ENCODE measurements at places on chromosomes 13 and 19.

DNA sequence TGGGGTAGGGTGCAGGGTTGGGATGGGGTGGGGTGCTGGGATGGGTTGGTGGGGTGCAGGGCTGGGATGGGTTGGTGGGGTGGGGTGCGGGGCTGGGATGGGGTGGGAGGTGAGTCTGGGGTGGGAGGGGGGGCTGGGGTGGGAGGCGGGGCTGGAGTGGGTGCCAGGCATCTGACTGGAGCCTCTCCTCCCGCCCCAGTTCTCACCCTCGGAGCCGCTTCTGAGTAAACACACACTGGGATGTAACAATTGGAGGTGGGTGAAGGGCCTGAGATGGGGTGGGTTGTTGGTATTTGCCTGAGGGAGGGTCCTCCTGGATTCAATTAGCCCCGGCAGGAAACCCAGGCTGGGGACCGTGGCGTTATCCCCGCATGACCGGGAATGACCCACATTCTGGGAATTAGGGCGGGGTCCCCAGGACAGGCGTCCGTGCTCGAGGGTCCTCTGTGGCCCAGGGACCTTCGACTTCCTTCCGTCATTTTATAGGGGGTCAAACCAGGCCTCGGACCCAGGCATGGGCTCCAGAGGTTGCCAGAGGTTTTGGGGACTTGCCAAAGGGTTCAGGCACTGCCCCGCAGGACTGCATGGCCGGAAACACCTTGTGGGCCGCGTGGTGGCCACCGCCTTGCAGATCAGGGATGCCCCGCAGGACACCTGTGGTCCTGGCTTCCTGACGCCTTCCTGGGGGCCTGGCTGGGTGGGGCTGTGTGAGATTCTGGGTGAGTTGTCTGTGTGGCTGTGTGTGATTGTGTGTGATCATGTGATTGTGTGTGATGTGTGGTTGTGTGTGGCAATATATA, 1.4 kb downstream of the TMPRSS9 start:
- DNase-seq: no peak

DNA sequence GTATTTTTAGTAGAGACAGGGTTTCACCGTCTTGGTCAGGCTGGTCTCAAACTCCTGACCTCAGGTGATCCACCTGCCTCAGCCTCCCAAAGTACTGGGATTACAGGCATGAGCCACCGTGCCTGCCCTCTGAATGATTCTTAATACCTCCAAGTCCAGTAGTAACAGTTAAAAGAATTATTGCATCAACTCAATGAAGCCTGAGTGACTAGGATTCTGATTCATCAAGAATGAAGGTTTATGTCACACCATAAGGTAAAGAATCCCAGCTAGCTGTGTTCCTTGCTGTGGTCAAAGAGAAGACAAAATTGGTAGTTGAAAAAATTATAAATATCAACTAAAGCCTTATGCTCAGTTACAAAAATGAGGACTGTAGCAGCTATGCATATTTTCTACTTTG, 81.2 kb upstream of the ABCC4 start:
- no peak for DNase-seq

DNA sequence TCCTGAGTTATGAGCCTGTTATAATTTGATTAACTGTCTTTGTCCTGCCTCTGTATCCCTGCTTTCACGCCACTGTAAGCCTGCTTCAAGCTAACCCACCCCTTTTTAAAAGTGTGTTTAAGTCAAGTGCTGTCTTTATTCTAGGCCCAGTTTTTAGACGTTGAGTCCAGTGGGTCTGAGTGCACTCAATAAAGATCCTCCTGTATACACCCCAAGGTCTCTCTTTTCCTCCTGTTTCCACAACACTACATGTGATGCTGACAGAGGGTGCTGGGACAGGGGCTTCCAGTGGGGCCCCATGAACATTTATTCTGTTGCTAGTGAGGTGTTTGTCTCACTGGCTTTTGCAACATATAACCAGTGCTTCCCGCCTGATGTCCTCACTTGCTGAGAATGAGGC, 6.7 kb upstream of the F2RL3 start:
- no peak for DNase-seq

DNA sequence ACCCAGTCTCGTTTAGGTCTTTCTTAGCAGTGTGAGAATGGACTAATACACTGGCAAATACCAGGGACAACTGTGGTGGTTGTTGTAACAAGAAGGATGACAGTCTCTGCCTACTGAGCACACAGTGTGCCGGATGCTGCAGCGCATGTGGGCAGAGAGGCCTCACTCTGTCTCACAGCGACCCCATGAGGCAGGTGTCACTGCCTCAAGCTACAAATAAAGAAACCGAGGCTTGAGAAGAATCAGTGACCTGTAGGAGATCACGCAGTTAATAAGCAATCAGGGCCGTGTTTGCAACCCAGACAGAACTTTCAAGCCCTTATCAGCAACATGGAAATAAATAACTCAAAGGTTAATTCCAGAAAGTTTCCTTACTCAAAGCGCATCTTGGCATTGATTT, 40.5 kb upstream of the GAS6 start:
- DNase-seq: no peak

DNA sequence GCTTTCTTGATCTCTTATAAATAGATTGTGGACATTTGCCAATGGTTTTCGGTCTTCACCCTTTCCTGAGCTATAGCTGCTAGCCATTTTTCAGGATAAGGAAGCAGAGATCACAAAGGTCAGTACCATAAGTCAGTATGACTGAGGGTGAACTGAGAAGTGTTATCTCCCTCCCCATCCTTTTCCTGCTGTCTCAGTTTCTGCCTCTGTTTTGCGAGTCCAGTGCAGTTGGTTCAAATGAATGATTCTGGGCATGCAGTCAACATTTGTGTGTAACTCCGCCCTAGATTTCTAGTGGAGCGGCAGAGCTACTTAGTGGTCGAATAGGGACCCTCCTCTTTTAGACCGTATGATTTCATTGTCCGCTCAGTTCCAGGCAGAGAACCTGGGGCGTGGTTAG, 460.8 kb upstream of the ARGLU1 start:
- no peak for DNase-seq

GRCh38 chr13:41641429-41641828, 184.1 kb downstream of the RGCC start:
- no peak for DNase-seq

DNA sequence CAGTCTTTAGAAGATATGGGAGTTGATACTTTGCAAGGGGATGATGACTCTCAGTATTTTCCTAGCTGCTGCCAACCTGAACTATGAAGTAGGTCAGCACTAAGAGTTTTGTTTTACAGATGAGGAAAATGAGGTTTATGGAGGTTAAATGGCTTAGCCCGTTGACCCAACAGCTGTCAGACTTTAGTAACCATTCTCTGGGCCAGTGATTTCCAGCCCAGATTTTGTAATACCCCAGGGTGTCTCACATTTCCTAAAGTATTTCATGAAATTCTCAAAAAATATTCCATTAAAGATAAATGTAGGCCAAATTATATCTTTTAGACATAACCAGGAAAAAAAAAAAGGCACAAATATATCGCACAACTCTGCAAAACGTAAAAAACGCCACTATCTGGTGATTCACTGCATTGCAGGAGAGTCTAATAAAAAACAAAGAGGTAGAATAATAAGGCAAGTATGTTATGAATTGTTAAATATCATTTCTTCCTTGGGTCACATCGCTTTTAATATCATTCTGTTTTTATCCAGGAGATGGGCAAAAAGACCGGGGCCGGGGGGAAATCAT, 112.5 kb downstream of the DACH1 start:
- DNase-seq: no peak

DNA sequence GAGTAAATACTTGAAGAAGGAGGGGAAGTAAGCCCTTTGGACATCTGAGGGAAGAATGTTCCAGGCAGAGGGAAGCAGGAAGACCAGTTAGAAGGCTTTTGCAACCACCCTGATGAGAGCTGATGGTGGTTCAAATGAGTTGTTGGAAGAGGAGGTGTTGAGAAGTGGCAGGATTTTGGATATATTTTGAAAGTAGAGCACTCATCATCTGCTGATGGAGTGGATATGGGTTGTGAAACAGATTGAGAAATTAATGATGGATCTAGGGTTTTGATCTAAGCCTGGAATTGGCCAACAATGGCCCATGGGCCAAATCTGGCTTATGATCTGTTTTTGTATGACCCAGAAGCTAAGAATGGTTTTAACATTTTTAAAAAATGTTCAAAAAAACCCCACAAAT, 230.7 kb downstream of the NDFIP2 start:
- no peak for DNase-seq

DNA sequence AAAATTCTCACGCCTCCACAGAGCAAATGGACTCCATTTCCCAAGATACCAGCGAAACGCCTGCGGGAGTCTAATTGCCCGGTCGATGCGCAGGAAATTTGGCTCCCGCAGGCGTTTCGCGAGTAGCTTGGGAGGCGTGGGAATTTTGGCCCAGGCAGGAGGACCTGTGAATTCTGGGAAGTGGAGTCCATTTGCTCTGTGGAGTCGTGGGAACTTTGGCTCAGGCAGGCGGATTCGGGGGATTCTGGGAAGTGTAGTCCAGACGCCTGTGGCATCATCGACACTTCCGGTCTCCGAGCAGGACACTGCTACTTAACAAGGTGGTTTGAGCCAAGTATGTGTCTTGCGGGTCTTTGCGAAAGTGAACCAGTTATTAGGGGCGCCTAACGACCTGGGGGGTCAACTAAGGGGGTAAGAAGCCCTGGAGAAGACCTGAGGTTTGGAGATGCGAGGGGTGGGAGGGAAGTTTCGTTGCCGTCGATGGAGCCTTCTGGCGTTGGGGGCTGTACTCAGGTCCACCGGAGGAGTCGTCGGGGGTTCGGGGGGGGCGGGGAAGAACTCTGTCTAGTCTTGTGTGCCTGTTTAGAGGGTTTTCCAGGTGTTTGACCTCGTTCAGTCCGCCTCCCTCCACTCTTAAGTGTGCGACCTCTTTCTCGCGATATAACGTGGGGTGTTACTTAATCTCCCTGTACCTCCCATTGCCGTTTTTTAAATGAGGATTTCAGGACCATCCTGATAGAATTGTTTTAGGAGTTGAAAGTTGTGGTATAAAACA, at the start of gene ZNF155:
TSS of gene ZNF155 (plus strand) at position 277 of the 775 bp plus-strand sequence. CDS start 4,356 bp downstream, outside the sequence.
- peak; percentile 74 for DNase-seq

DNA sequence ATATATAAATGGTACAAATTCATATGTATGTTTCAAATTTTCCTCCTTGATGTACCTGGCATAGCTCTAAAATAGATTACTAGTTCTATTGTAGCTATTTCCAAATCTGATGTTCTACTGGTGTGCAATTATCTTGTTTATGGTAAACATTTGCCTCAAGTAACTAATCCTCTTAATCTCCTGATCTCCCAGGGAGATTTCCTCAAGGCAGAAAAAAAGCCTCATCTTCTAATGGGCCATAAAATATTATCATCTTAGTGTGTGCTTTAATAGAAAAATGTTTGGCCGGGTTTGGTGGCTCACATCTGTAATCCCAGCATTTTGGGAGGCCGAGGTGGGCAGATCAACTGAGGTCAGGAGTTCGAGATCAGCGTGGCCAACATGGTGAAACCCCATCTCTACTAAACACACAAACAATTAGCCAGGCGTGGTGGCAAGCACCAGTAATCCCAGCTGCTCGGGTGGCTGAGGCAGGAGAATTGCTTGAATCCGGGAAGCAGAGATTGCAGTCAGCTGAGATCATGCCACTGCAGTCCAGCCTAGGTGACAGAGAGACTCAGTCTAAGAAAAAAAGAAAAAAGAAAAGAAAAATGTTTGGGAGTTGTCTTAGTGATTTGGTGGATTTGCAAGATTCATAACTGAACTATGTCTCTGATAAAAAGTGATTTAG, 498.9 kb upstream of the SLITRK5 start:
- no peak for DNase-seq

DNA sequence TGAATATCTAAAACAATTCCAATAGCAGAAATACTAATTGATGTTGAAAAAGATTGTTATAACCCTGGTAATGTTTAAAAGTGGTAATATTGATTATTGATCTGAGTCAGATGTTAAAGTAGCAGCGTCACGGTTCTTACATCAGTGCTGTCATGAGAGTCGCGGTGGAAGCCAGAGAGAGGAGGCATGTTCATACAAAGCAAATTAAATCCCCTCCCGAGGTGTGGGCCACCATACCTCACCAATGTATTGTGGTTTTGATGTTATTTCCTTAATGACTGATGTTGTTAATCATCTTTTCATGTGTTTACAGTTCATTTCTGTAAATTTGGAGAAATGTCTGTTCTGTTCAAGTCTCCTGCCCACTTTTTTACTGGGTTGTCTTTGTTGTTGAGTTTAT, 11.2 kb downstream of the ZNF317 start:
- DNase-seq: no peak

- no peak for DNase-seq
Measured at GRCh38 chr13:46749951-46750350, 47.0 kb downstream of the ESD start.

DNA sequence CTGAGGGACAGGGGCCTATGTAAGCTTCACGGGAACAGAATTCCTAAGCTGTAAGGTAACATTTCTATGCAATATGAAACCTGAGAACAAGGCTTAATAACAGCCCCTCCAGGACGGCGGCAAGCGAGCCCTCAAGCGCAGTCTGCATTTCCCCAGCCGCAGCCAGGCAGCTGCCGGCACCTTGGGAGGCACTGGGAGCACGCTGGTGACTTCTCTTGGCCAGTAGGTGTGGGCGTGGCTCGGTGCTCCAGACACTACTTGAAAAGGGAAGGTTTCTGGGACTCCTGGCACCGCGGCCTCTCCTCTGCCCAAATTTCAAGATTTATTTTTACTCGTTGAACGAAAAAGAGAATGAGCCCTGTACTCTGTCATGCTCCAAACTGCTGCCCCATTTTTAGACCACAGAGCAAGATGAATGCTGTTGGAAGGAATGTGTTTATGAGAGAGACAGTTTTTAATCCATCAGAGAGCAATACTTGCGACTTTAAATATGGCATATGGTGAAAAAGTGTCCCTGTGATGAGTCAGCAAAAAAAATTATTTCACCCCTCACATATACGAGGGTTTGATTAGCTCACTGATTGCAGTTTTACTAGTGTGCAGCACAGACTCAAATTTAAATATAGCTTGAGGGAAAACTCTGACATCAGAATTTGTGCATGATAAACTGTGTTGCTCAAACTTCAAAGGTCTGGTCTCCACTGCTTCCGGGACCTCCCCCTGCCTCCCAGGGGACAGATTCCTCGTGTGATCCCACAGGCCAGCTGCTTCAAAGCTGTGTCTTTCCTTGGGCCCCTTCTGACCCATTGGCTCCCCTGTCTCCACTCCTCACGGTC, 81.2 kb downstream of the COL4A2 start:
- DNase-seq: no peak

- DNase-seq: peak; percentile 53
Measured at GRCh38 chr19:3544742-3545668, 6.0 kb downstream of the TEKTIP1 start.

- no peak for DNase-seq
Measured at GRCh38 chr19:58468216-58468839, 1.4 kb downstream of the ZNF324 start.

Measured in stimulated activated CD8-positive, alpha-beta memory T cell treated with anti-CD3 and anti-CD28 coated beads, Interleukin-7, amount 100 ng/mL, for 48 hours (primary cell).